ENCODE measurements at places on chromosomes 12 and 14.

GRCh38 chr14:77923131-77923936 lies 123.4 kb downstream of the ADCK1 start:
- DNase-seq, result no peak

- no peak for DNase-seq
Measured at GRCh38 chr12:103955811-103956508, 9.7 kb upstream of the TDG start.

GRCh38 chr12:109625131-109625559 lies 51.6 kb downstream of the MVK start:
- no peak for DNase-seq

GRCh38 chr12:94648578-94648977 lies 1.8 kb downstream of the TMCC3 start:
- no peak for DNase-seq

- DNase-seq, result no peak
Measured at GRCh38 chr12:64757771-64758170, 1.4 kb downstream of the GNS start.

DNA sequence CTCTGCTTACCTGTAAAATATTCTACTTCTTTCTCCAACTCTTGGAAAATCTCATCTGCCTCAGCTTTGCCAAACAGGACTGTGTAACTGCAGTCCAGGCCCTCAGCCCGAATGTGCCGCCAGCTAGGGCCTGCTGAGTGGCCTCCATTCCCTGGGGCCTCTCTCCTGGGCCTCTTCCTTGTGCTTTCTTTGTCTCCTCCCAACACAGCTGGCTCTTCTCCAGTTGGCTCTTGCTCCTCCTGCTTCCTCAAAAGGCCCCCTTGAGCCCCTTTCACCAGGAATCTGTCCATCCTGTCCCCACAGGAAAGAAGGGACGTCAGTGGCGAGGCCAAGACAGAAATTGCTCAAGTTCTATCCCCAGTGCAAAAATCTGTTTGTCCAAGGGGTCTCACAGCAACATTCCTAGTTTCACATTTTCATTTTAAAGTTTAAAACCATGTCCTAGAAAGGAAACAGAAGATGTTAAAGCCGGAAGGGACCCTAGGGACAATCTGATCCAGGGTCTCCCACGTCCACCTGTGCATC lies 713 bp downstream of the ALKBH2 start:
- DNase-seq, result peak; percentile 49

DNA sequence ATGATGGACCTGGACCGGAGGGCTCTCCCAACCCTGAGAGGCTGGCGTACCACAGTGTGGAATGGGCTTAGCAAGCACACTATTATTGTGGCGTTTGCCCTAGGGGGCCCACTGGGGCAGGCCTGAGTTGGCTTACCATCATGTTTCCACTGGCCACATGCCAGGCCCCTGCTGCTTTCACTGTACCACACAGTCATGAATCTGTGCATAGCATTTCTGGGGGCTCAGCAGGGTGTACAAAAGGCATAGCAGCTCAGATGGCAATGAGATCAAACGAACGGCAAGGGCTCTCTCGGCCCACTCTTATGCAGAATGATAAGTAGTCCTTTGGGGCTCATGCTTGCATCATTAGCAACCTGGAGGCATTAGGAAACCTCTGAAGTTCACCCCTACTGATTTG lies 137.0 kb upstream of the HIF1A start:
- no peak for DNase-seq
